ENCODE measurements at places on chromosomes 1 and 21.

- no peak for DNase-seq
Measured at GRCh38 chr1:85308833-85309350, 32.5 kb upstream of the BCL10 start.

DNA sequence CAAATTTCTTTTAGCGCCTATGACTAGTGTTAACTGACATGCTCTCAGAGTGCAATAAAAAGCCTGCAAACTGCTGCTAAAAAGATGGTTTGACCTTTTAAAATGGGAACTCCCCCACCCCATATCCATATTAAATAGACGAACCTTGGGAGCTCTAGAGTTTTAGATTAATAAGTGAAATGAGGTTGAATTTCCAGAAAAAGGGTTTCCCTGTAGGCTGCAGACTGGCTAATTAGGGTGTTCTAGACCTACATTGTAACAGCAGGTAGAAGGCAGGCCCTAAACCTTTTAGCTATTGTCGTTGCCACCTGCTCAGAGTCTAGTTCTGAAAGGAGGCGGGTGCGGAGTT, 2.2 kb downstream of the FAM78B start:
- no peak for DNase-seq

DNA sequence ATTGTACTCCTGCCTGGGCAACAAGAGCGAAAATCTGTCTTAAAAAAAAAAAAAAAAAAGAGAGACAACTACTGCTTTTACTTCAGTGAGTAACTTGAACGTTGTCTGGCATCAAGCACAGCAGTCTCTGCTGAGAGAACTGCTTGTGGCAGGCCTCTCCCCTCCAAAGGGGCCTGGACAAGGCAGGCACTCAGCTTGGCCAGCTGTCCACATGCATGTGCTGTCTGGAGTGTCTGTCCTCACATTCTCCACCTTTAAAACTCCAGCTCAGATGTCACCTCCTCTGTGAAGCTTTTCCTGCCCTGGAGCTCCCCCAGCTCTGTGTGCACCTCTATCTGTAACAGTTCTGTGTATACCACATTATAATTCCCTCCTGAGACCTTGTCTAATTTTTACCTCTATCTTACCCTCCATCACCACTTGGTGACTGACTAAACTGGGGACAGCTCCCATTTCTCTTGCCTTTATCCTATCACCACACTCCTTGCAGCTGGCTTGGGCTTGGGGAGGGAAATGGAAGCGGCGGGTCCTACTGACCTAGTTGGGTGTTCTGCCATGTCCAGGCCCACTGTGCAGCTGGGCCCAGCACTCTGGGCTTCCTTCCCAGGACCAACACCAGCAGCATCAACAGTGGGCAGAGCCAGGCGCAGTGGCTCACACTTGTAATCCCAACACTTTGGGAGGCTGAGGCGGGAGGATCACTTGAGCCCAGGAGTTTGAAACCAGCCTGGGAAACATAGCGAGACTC, 71.4 kb upstream of the ARTN start:
- no peak for DNase-seq

- no peak for DNase-seq
Measured at GRCh38 chr1:78840453-78841271, 165.9 kb downstream of the ADGRL4 start.

GRCh38 chr1:100511058-100511457, 26.9 kb upstream of the GPR88 start:
- no peak for DNase-seq

DNA sequence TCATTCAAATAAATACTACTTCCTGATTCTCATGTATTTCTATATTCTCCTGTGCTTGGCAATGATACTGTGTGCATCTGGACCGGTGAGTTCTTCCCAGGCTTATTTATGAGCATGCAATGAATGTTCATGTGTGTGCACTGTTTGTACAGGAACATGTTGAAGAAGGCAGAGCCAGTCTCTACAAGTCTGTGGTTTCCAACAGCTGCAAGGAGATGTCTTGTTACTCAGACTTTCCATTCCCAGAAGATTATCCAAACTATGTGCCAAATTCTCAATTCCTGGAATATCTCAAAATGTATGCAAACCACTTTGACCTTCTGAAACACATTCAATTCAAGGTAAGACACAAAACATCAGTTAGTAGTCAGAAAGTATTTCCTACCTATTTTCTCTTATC, 19.1 kb downstream of the FMO1 start:
- DNase-seq = no peak

DNA sequence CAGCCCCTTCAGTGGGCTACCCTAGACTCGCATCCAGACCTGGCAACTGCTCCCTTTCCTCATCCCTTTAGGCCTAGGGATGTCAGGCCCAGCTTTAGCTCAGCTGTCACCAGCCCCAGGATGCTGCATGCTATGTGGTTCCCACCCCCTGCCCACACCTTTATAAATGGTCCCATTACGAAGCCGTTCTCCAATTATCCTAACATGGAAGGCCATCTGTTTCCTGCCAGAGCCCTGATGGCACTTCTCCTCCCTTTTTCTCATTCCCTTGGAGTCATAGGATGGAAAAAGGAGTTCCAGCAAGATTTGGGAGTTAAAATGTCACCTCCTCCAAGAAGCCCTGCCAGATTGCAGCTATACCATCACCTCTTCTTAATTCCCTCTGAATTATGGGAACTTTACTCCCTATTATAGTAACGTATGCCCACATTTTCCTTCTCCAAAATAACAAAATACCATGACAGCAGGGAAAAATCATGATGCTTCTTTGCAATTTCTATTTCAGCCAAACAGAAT, 205.0 kb upstream of the GRIK3 start:
- DNase-seq = no peak

DNA sequence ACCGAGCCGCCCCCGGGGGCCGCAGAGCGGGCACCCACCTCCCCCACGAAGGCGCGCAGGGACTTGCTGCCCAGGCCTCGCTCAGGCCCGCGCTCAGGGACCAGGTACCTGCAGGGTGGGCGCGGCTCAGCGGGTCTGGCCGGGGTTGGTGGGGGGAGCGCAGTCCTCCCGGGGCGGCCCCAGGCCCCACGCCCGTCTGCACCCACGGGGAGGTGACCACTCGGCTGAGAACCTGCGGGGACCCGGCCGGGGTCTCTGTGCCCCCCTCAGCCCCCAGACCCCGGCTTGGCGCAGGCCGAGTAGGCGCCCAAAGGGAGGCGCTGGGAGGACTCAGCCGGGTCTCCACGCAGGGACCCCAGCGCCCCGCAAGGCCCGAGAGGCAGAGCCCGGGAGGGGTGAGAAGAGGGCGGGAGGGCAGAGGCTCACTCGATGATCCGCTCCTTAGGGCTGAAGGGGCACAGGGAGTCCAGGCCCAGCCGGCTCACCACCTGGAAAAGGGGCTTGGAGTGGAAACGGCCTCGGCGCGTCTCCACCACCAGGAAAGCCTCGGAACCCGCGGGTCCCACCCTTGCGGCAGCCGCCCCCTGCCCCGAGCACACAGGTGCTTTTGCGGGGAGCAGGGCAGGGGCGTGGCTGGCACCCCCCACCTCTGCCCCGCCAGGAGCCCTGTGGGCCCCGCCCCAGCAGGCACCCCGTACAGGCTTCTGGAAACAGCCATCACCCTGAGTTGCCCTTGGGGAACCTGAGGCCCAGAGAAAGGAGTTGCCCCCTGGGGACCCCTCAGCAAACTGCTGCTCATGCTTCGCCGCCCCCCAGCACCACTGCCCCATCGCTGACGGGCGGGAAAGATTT, 9.3 kb downstream of the FTCD start:
- DNase-seq = no peak

- DNase-seq = no peak
Measured at GRCh38 chr1:175377394-175377793, 184.8 kb upstream of the KIAA0040 start.

DNA sequence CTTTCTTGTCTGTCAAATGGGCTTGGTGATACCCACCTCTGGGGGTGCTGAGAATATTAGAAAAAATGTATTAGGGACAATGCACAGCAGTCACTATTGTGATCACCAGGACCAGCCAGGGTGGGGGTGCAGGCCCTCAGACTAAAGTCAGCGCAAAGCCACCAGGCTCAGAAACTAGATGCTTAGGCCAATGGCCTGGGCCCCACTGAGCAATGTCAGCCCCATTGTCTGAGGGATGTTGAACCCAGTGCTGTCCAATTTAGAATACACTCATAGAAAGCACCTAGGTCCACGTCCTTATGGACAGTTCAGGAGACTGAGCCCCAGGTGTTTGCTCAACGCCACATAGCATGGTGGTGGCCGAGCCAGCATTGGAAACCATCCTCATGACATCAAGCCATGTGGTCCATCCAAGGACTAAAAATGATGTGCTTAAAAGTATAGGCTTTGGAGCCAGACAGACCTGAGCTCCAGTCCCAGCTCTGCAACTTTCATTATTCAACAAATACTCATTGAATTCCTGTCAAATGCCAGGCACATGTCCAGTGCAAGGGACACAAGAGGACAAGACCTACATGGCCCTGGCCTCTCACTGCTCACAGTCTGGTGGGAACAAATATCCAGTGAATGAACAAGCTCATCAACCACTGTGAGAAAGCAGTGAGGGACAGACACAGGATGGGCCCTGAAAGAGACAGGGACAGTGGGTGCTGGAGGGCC, 273.8 kb downstream of the MATN1 start:
- no peak for DNase-seq

- no peak for DNase-seq
Measured at GRCh38 chr1:241061062-241061461, 295.9 kb downstream of the RGS7 start.

DNA sequence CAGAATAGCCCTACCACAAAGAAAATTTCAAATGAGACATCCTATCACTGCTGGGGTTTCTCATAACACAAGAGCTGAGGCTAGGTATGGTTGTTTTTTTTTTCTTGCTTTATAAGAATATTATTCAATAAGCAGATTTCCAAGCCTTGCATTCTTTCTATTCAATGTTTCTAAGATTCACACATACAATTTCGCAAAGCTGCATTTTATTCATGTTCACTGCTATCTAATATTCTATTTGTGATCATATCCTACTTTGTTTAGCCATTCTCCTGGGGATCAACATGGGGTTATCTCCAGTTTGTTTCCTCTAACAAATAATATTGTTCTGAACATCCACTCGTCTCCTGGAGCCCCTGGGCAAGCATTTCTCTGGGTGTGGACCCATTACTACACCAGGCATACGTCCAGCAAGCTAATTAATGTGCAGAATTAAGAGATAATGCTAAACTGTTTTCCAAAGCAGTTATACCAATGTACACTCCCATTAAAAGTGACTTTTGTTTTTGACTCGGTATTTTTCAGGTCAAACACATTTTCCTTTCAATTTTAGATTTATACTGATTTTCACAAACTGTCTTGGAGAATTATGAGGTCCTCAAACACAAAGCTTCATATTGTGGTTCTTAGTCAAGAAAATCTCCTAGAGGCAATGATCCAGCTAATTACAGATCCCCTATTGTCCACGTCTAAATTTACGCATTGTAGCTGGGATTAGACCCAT, 15.7 kb upstream of the HLCS start:
- no peak for DNase-seq

DNA sequence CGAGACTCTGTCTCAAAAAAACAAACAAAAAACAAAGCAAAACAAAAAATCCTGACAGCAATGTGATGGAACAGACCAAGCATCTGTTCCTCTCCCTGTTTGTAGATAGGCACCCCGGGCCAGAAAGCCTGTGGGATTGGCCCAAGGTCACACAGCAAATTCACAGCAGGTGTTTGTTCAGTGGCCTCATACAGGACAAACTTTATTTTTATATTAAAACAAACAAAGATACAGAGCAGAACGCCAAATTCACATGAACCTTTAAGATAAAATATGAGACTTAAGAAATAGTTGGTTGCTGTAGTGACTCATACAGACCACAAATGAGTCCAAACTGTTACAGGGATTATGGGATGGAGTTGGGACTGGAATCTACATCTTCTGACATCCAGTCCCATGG, 2.3 kb upstream of the CELA2A start:
- DNase-seq = no peak

- DNase-seq = no peak
Measured at GRCh38 chr1:14932034-14932638, 221.4 kb upstream of the TMEM51 start.

DNA sequence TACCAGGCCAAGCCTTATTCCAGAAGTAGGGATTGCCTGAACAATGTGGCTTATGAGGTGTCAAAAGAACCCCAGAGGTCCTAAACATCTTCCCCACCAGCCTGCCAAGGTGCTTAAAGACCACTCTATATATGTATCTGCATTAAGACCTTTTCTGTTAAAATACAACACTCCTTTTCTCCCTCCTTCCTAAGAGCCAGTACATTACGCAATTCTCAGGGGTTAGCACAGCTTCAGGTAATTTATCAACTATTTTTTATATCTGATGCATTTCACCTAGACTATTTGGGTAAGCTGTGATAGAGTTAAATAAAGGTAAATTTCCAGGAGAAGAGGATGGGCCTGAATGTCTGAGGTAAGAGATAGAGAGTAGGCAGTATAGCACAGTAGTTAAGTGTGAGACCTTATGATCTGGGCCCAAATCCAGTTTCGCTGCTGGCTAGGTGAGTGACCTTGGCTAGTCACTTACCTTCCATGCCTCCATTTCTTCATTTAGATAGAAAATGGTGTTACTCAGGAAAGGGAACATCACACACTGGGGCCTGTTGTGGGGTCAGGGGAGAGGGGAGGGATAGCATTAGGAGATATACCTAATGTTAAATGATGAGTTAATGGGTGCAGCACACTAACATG, 5.1 kb upstream of the CCN1 start:
- no peak for DNase-seq

- DNase-seq = no peak
Measured at GRCh38 chr1:145777357-145778145, 46.3 kb downstream of the RNF115 start.

- no peak for DNase-seq
Measured at GRCh38 chr1:178262120-178262500, 168.2 kb downstream of the RASAL2 start.

GRCh38 chr1:46248122-46248920, 758 bp downstream of the RAD54L start:
- no peak for DNase-seq

GRCh38 chr21:26948194-26948593, 18.7 kb downstream of the ADAMTS5 start:
- DNase-seq = no peak

DNA sequence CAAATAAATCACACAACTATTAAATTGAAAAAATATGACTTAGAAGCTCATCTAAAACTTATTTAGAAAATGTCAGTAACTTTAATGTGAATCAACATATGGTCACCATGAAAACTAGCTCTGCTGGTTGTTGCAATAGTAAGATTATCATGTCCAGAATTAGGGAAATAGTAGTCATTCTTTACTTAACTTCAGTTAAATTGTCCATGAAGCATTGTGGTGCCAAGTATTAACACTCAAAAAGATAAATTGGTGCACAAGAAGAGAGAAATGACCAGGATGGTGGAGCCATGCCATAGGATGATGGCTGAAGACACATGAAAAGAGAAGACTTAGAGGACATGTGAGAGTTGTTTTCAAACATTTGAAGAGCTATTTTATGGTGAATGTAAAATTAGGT, 130.2 kb upstream of the PTGFR start:
- no peak for DNase-seq

GRCh38 chr21:37566790-37567615, 200.4 kb downstream of the DYRK1A start:
- DNase-seq = no peak

GRCh38 chr21:37338671-37339551, 27.7 kb upstream of the DYRK1A start:
- no peak for DNase-seq
